NCI-H1092 treated with DMSO at 0.1 percent for 48 hours (cell line): ENCODE measurements at places on chromosomes 12 and 14.
A peak's percentile ranks its signal among the peaks of the same experiment; 100 is the strongest.

- DNase-seq, result no peak
These were observed 17.1 kb downstream of the RBM23 start for GRCh38 chr14:22901799-22902198.

DNA sequence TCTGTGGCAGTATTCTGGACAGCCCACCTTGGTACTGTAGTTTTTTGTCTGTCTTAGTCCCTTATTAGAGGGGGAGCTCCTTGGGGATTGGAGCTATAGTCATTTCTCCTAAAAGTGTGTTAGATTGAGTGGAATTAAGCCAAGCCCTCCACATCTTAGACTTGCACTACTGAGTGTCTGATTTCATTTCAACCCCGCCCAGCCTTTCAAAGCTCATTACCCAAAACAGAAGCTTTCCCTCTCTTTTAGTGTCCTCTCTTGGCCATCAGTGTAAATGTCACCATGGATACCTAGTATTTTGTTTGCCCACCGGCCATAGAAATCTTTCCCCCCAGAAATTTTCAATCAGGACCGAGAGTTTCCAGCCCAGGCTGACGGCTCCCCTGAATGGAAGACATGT, 74.5 kb downstream of the LRRC74A start:
- no peak for DNase-seq

DNA sequence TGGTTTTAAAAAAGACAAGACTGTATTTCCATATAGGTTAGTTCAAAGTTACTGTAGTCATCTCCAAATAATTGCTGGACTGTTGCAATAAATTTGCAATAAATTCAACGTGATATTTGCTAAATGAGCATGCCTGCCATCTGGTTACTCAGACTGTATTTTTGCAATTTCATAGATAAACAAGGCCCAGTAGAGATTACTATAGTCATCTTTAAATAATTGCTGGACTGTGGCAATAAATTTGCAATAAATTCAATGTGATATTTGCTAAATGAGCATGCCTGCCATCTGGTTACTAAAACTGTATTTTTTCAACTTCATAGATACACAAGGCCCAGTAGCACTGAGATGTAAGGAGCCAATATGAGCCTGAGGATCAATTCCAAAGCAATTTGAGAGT, 5.6 kb downstream of the NTN4 start:
- DNase-seq, result no peak

GRCh38 chr14:73686901-73687300, 27.3 kb downstream of the PNMA1 start:
- no peak for DNase-seq

DNA sequence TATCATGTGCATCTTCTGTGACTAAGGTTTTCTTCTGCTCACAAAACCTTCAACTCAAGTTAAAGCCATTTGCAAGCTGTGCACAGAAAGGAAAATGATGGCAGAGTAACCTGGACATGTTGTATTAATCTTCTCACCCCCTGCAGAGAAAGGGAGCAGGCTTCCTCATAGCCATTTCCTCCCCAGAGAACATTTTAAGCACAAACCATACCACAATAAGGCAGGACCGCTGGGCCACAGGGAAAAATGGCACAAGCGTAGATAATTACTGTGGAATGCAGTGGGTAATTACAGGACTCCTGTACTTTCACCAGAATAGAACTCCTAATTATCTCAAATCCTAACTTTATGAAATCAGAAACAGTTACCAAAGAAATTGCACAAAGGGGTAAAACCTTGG, 215.7 kb downstream of the KIF21A start:
- no peak for DNase-seq

- no peak for DNase-seq
These were observed 481 bp downstream of the REC8 start for GRCh38 chr14:24172261-24172860.

- DNase-seq, result peak; percentile 31
These were observed 604 bp downstream of the EEA1 start for GRCh38 chr12:92928421-92928961.

DNA sequence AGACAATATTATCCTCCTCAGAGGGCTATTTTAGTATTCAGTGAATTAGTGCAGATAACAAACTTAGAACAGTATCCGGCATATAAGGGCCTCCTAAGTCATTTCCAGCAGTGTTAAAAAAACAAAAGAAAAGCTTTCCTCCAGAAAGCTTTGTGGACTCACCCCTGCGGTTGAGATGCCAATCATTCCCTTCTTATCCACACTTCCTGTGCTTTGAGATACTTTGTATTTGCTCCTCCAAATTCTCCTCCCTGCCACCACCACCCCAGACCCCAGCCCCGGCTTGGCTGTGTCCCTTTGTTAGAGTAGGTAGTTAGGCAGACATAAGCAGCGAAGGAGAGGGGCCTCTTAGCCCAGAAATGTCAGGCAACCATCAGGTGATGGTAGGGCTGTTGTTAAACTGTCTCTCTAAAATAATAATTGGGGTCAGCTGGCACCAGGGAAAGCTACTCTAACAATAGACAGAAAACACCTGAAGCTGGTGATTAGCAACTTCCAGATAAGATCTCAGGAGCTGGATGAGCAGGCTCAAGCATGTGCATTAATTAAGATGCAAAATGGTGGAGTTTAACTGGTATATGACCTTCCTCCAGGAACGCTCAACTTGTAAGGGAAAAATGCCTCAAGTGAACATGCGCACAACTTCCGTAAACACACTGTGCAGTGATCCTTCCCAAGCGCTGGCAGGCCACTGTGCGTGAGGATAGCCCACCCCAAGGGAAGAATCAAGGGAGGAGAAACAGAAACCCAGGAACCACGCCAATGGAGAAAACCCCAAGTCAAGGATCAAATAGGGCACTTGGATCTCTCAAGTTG, 152.1 kb upstream of the EEA1 start:
- DNase-seq, result no peak
